NCI-H187 (cell line): ENCODE measurements at places on chromosomes 3 and 15.

GRCh38 chr15:52439470-52439869 is 89.2 kb downstream of the MYO5A start:
- no peak for DNase-seq

GRCh38 chr3:5499404-5499803 is 311.9 kb downstream of the EDEM1 start:
- DNase-seq = no peak

- DNase-seq = no peak
Measured at GRCh38 chr15:76863693-76864092, 41.4 kb downstream of the SCAPER start.

DNA sequence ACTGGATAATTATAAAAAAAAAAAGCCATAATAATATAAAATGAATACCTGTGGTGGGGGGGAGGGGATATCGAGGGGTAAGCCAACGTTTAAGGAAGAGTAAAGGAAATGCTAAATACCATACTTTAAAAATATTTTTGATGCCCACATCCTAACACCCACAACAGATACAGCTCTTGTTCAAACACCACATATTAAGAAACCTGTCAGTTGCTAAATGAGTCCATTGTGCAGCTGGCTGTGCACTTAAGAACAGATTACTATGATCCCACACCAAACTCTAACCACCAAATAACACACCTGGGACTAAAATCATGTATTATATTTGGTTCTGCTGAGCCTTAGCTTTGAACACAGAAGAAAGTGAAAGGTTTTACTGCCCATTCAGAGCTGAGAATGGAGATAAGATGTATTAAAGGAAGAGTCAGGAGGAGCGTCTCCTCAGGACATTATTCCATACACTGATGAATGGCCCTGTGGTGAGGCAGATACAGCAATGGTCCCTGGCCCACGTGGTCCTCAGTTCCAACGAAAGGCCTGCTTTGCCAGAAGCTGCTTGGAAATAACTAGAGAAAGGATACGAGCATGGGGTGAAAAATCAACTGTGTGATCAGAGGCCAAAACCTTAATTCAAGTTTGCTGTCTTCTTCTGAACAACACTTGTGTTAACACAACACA is 515.4 kb downstream of the FOXP1 start:
- no peak for DNase-seq

- no peak for DNase-seq
Measured at GRCh38 chr3:190101320-190102011, 19.2 kb downstream of the P3H2 start.

DNA sequence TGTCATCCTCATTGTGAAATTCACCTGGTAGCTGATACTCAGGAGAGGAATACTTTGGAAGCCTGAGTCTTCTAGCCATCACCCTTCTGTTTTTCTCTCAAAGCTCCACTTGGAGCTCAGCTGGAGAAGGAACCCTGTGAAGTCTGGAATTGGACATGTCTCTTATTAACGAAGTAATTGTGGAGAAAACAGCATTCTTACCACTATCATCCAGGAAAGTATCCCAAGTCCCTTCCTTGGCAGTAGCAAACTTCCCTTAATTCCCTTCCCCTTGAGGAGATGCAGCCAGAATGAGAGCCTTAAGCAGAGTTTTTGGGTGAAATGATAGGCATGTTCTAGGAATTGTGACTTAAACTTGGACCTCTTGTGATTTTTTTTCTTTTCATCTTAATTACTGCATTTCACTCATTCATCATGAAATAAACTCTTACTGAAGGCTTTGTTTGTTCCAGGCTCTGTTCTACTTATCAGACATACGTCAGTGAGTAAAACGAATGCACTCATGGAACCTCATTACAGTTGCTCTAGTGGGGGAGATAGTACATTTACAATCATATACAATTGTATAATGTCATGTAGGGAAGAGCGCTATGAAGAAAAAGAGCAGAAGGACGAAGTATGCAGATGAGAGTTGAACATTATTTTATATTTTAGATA is 30.5 kb upstream of the TCF12 start:
- no peak for DNase-seq

DNA sequence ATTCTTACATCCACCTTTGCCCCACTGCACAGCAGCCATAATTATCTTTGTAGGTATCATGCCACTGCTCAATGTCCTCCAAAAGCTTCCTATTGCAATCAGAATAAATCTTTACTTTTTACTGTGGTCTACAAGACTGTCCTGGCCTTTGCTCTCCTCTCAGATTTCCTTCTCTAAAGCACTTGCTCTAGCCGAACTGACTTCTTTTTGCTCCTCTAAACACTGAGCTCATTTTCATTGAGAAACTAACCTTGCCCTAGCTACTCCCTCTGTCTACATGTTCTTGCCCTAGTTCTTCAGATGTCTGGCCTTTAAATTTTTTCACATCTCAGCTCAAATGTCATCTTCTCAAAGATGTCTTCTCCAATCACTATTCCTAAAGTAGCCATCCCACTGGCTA is 342.8 kb downstream of the TBC1D5 start:
- DNase-seq = no peak

GRCh38 chr3:17979252-17979651 is 236.8 kb upstream of the TBC1D5 start:
- DNase-seq = no peak

GRCh38 chr3:16337856-16338540 is 73.0 kb downstream of the OXNAD1 start:
- no peak for DNase-seq

DNA sequence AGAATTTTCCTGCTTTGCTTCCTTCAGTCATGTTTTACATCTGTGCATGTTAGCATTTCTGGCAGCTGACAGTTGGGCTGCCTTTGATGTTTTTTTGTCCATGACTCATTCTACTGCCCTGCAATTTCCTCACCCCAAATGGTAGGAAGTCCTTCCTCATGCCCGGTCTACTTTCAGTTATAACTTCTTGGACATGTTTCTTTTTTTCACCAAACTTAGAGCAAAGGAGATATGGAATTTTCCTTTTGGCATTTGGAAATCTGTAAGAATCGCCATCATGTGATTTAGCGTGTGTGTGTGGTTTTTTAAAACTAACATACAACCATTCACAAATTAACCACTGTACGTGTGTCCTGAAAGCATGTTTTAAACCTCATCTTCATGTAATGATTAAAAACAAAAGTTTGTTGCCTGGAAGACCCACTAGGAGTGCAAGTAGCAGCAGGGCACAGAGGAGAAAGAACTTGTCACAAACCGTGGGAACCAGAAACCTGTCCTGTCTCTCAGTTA is 430.7 kb upstream of the CFAP20DC start:
- no peak for DNase-seq

GRCh38 chr3:128366652-128367051 is 100.0 kb downstream of the DNAJB8 start:
- DNase-seq = no peak
